Renal pelvis (tissue), 12 donors: ENCODE measurements at places on chromosomes 3 and 15. TPM values are rescaled to one million over a fixed set of nuclear protein-coding genes. Genes with fewer than 3 reads are reported as not detected.

Gene IMPG2
- polyA plus RNA-seq: 0.61 TPM

DNA sequence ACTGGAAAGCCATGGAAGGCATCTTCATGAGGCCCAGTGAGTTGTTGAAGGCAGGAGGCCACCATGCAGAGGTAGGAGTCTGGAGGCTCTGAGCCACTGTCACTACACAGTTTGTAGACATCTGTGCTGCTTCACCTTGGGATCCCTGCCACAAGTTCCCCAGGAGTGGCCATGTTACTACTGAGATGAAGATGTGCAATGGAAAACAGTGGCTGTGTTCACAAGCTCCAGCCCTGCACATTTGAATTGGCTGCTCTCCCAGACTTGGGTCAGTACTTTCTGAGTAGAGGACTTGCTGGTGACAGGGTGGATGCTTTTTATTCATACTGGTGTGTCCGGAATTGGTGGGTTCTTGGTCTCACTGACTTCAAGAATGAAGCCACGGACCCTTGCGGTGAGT, 86.9 kb upstream of the C15orf39 start:
- no peak for DNase-seq

Gene SLC6A20
- polyA plus RNA-seq: 0.15 TPM

Gene FEZF2
- polyA plus RNA-seq: not detected

GRCh38 chr3:13289771-13290285, 130.3 kb downstream of the NUP210 start:
- no peak for DNase-seq

DNA sequence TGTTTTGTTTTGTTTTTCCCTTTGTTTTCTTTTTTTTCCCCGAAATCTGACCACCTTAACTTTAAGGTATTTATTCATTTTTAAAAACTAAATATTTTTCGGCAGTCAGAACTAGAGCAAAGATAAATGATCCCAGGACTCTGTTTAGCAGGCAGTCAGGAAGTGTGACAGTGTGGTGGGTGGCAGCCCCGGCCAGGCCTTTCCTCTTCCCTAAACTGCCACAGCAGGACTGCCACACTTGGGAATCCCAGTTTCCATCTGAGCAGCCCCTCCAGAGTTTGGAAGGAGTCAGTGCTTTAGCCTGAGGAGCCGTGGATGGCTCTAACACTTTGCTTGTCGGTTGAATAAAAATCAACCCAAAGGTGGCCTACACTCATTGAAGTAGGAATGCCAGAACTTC, 6.9 kb downstream of the CCRL2 start:
- DNase-seq: no peak

- no peak for DNase-seq
Observed at GRCh38 chr3:112405845-112406244, 72.9 kb downstream of the CD200 start.

GRCh38 chr3:37259291-37259690, 84.9 kb upstream of the LRRFIP2 start:
- no peak for DNase-seq

GRCh38 chr3:77506384-77506783, 466.5 kb downstream of the ROBO2 start:
- DNase-seq: no peak

- DNase-seq: no peak
Observed at GRCh38 chr15:83956887-83957286, 278.7 kb upstream of the GOLGA6L4 start.

DNA sequence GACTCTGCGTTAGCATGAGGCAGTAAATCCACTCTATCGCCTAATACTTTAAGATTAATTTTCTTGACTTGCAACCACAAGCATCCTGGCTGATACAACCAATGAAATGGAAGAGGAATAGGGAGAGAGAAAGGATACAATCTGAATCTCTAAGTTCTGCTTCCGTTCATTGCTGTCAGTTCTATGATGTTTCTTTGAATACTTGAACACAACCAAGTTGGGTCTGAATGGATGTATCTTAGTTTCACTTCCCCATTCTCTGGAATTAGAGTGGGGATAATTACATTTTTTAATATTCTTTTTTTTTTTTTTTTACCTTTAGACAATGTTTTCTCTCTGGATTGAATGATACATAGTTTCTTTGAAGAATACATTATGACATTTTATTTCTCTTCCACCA, 22.9 kb downstream of the PDE8A start:
- DNase-seq: no peak

- DNase-seq: no peak
Observed at GRCh38 chr3:99674086-99674789, 35.8 kb downstream of the COL8A1 start.

Gene AMOTL2
- polyA plus RNA-seq: 85.9 TPM

DNA sequence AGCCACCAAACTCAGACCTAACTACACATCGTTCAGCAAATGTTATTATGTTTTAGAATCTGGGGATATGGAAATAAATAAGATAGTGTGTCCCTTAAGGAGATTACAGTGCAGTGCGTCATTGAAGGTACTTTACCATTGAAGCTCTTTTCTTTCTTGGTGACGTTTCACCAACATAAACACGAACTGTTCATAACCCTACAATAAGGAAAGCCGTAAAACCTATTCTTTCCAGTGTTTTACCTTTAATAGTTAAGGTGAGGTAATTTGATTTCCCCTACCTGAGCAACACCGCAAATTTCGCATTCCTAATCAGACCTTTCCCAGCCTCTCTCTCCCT, 826 bp downstream of the CCDC66 start:
- peak; percentile 14 for DNase-seq

GRCh38 chr3:187352581-187353575, 15.3 kb upstream of the RTP4 start:
- DNase-seq: peak; percentile 81

- no peak for DNase-seq
Observed at GRCh38 chr15:25056484-25057425, 102.0 kb downstream of the SNRPN start.

- DNase-seq: no peak
Observed at GRCh38 chr15:25733036-25733855, 129.9 kb downstream of the ATP10A start.

DNA sequence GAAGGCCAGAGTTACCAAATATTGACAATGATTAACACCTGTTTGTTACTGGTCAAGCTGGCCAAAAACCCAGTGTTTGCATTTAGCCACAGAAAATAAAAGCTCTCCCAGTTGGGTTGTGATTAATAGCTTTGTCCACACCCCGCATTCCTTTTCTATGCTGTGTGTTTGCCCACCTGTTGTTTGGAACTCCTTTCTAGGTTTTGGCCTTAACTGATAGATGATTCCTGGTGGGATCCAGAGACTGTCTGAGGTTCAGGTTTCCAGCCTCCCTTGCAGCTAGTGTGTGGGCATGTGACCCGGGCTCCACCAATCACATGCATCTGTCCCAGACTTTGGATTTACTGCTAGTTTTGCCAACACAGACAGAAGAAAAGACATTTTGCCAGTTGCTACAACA, 83.8 kb downstream of the PTPRG start:
- DNase-seq: no peak

Gene SECISBP2L
- polyA plus RNA-seq: 63.8 TPM

Gene PLCH1
- 12.8 TPM for polyA plus RNA-seq

GRCh38 chr15:76299786-76300185, 11.5 kb downstream of the ETFA start:
- no peak for DNase-seq

- DNase-seq: no peak
Observed at GRCh38 chr15:80250614-80251427, 1.2 kb downstream of the CTXND1 start.

- DNase-seq: no peak
Observed at GRCh38 chr3:88150806-88151205, 1.0 kb downstream of the C3orf38 start.

DNA sequence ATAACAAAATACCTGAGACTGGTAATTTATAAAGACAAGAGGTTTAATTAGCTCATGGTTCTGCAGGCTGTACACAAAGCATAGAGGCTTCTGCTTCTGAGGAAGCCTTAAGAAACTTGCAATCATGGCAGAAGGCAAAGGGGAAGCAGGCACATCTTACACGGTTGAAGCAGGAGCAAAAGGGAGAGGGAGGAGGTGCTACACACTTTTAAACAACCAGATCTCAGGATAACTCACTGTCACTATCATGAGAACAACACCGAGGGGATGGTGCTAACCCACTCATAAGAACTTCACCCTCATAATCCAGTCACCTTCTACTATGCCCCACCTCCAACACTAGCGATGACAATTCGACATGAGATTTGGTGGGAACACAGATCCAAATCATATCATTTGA, 54.4 kb downstream of the ATP8B4 start:
- DNase-seq: no peak

- no peak for DNase-seq
Observed at GRCh38 chr3:23241256-23241655, 38.1 kb downstream of the UBE2E2 start.

Gene SYNM
- 2.0 TPM for polyA plus RNA-seq

DNA sequence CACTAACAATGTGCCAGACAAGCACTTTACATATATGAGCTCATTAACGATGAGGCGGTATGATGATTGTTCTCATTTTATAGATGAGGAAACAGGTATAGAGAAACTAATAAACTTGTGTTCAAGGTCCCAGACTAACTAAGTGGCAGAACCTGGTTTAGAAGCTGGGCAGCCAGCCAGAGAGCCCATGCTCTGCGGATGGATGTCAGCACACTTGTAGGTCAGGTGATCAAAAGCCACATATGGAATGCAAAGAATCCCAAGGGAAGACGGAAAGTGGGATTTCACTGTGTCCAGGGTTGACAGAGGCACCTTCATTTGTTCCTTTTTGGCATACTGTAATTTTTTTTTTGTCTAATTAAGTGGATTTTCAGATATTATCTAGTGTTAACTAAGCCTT, 103.7 kb downstream of the EFL1 start:
- DNase-seq: no peak

DNA sequence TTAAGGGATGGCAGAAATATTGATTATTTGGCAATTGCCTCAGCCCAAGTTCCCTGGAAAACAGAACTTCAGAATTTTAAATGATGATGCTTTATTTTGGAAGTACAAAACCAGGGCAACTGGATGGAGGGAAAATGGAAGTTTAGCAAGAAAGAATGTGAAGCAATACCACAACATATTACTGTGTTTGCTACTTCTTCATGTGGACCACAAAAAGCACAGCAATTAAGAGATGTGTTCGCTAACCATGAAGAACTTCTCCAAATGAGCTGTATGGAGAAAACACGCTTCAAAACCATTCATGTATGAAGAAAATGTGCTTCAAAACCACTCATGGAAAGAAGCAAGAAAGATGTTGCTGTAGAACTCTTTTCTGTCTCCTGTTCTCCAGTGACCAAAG, 64.7 kb upstream of the ARL6 start:
- no peak for DNase-seq

DNA sequence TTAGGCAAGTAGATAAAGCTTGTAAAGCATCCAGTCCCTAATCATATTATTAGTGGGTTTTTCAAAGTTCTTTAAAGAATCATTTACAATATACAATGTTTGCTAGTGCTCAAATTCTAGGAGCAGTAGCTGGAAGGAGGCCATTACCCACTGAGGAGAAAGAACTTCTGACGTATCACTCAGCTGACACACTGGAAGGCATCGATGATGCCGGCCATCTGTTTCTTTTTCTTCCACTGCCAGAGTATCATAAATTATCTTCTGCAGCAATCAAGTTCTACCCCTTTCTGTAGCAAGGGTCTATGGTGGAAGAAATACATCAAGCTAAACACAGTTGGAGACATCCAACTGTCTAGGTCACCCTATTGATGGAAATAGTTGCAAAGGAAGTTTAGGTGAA, 243.2 kb upstream of the LRRN1 start:
- DNase-seq: no peak

Gene TM6SF1
- 2.6 TPM for polyA plus RNA-seq

DNA sequence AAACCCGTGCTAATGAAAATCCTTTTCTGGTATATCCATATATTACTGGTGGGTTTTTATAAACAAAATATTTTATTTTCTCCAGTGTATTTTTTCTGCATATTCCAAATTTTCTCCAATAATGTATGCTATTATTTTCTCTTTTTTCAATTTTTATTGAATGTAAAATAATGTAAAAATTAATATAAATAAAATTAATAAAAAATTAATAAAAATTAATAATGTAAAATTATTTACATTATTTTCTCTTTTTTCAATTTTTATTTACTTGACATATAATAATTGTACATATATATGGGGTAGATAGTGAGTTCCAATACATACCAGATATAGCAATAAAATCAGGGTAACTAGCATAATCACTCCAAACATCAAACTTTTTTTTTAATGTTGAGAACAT, 56.4 kb downstream of the OXSM start:
- DNase-seq: no peak

DNA sequence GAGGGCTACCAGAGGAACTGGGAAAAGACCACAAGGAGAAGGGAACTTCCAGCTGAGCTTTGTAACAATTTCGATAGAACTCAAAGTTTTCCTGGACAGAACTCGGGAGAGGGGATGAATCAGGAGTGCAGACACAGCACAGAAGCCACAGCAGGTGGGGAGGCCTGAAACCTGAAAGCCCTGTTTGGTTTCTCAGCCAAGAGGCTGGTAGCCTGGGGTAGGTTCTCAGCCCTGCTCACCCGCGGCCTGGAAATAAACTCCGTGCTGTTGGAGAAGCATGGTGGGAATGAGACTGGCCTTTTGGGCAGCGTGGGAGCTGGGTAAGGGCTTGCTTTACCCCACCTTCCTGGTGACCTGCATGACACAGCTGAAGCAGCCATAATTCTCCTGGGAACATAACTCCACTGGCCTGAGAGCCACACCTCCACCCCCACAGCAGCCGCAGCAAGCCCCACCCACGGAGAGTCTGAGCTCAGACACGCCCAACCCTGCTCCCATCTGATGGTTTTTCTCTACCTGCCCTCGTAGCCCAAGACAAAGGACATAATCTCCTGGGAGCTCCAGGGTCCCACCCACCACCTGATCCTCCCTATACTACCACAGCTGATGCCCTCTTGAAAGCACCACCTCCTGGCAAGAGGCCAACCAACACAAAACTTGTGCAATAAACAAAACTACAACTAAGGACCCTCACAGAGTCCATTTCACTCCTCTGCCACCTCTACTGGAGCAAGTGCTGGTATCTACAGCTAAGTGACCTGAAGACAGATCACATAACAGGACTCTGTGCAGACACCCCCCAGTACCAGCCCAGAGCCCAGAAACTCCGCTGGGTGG, 52.5 kb upstream of the CHRM5 start:
- peak; percentile 49 for DNase-seq

Gene SNRPN
- 193 TPM for polyA plus RNA-seq

Gene NOX5
- 0.73 TPM for polyA plus RNA-seq

- DNase-seq: no peak
Observed at GRCh38 chr3:108818404-108818803, 4.2 kb upstream of the TRAT1 start.

Gene TMEM45A
- 21.0 TPM for polyA plus RNA-seq

- no peak for DNase-seq
Observed at GRCh38 chr15:75008629-75009326, 13.4 kb downstream of the SCAMP5 start.

Gene OXTR
- polyA plus RNA-seq: 1.9 TPM

GRCh38 chr3:153260681-153261080, 98.7 kb downstream of the RAP2B start:
- DNase-seq: no peak

- no peak for DNase-seq
Observed at GRCh38 chr15:90007076-90007460, 5.9 kb downstream of the ZNF710 start.

Gene PAQR5
- polyA plus RNA-seq: 32.8 TPM

Gene KBTBD8
- polyA plus RNA-seq: 1.1 TPM

- no peak for DNase-seq
Observed at GRCh38 chr15:86362555-86362954, 282.9 kb downstream of the AGBL1 start.

Gene C3orf49
- polyA plus RNA-seq: 0.46 TPM
